ENCODE measurements at places on chromosomes 2 and 18. TPM values are rescaled to one million over a fixed set of nuclear protein-coding genes. Genes with fewer than 3 reads are reported as not detected.

DNA sequence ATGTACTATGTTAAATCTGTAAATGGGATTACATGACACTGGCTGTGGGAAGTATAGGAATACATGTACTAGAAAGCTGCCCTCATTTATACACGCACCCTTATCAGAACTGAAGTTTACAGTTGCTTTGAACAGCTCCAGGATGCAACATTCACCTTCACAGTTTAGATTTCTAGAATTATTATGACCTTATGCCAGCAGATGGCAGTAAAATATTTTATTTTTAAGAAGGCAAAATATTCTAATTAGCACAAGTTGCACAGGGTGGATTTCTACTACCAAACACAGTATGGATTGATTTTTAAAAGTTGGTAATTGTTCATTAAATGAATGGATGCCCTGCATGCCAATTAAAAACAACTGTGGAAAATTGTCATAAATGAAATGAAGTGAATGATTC, 670.4 kb downstream of the KCNJ3 start:
- DNase-seq = no peak

GRCh38 chr2:86038291-86039081, 67.2 kb downstream of the POLR1A start:
- no peak for DNase-seq

PTCD3 gene
- 30.8 TPM for total RNA-seq

DNA sequence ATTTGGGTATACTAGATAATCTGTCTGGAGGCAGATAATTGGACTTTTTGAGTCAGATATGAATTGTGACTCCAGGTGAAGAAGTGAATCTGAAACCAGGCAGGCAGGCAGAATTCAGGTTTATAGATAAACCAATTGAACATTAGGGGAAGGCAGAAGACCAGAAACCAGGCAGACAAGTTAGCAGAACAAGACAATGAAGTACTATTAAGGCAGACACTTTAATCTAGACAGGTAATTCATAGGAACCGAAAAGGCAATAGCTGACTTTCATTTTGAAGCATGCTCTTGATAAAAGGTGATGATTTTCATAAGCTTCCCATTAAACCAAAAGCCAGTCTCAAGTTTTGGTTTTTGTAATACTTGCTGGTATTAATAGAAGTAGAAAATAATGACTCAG, 19.3 kb upstream of the SLC4A10 start:
- DNase-seq = no peak

Measured in glomerular endothelial cell (primary cell).